Large intestine (tissue), 12 donors: ENCODE measurements at places on chromosomes 5 and 9. TPM values are rescaled to one million over a fixed set of nuclear protein-coding genes. Genes with fewer than 3 reads are reported as not detected.

HMGXB3 gene
- polyA plus RNA-seq, result 36.8 TPM

GRCh38 chr5:50822761-50823160, 156.3 kb downstream of the PARP8 start:
- DNase-seq, result no peak

GRCh38 chr5:79202076-79202475, 33.9 kb upstream of the JMY start:
- peak; percentile 24 for DNase-seq

GRCh38 chr5:136051486-136052220, 22.9 kb downstream of the TGFBI start:
- DNase-seq, result no peak

GRCh38 chr5:143886651-143887638, 75.0 kb downstream of the HMHB1 start:
- DNase-seq, result no peak

SOWAHA gene
- polyA plus RNA-seq, result 54.3 TPM

PCDHGB6 gene
- polyA plus RNA-seq, result 2.9 TPM

SPINK6 gene
- polyA plus RNA-seq, result not detected

GRCh38 chr5:157965040-157965678, 106.2 kb upstream of the CLINT1 start:
- DNase-seq, result no peak

CTSV gene
- 19.9 TPM for polyA plus RNA-seq

- peak; percentile 57 for DNase-seq
Observed at GRCh38 chr5:122332599-122333555, 20.8 kb downstream of the SNCAIP start.

GRCh38 chr5:57468481-57469163, 14.0 kb downstream of the ACTBL2 start:
- DNase-seq, result no peak

- no peak for DNase-seq
Observed at GRCh38 chr5:11504886-11505193, 399.4 kb downstream of the CTNND2 start.

DNA sequence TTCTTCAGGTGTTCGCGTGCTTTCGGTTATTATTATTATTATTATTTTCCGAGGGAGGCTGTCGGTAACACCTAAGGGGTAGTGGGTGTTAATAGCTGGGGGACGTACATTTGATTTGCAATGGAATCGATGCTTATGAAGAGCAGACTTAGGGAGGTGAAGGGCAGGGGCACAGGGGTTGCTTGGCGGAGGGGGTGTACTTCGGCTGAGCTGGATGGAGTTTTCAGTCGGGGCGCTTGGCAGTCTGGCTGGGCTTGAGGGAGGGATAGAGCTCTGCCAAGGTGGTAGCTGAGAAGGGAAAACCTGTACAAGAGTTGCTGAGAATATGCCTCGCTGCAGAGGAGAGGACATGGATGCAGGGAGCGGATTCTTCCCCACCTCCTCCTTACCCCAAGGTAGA, 617 bp upstream of the PTPRD start:
- DNase-seq, result no peak

DNA sequence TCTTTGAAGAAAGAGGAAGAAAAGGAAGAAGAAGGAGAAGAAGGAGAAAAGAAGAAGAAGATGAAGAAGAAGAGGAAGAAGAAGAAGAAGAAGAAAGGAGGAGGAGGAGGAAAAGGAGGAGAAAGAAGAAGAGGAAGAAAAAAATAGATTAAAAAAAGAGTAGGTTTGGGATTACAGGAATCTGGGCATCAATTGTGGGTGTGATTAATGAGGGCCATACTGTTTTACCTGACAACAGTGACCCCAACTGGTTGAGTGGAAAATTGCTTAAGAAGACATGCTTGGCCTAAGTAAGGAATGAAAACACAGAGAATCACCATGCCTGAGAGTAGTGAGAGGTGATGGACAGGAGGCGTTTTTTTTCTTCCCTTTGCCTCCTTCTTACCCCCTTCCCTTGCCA, 114.6 kb downstream of the FAM170A start:
- peak; percentile 24 for DNase-seq

DNA sequence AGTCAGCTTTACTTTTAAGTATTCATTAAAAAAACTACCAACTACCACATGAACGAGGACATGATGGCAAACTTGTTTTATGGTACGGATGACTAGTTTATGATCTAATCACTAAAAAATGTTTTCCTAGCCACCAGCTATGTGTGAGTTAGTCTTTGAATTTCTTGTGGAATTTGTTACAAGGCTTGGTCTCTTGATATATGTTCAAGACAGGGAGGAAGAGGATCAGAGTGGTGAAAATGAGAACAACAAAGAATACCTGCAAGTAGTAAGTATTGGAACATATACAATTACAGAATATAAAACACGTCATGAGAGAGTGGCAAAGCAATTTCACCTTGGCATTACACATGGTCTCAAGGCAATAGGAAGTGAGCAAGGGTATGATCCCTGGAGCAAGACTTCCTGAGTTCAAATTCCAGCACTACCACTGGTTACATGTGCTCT, 548.6 kb upstream of the TLE4 start:
- DNase-seq, result no peak

- no peak for DNase-seq
Observed at GRCh38 chr9:86303316-86303975, 21.1 kb upstream of the ISCA1 start.

- DNase-seq, result no peak
Observed at GRCh38 chr5:82777106-82777505, 300.1 kb downstream of the TMEM167A start.

CCL19 gene
- polyA plus RNA-seq, result 3.9 TPM

DNA sequence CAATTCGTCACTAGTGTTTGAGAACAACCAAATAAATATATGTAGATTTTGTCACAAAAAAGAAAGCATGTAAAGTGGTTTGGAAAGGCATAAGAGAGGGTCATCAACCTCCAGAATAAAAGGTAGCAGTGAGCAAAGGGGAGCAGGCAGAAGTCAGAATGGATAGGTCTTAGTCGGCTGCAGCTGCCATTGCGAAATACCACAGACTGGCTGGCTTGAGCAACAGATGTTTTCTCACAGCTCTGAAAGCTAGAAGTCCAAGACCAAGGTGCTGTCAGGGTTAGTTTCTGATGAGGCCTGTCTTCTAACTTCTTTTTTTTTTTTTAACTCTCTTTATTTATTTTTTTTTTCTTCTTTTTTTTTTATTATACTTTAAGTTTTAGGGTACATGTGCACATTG, 208.1 kb upstream of the PIK3R1 start:
- DNase-seq, result peak; percentile 72

- no peak for DNase-seq
Observed at GRCh38 chr9:88488166-88488565, 46.8 kb upstream of the NXNL2 start.
